ENCODE measurements at places on chromosomes 3 and 15.

GRCh38 chr15:25863111-25863967 is at the start of gene ATP10A:
ATP10A (minus strand) TSS chr15:25863327; CDS start chr15:25863096, 231 bp downstream.
- DNase-seq = no peak

DNA sequence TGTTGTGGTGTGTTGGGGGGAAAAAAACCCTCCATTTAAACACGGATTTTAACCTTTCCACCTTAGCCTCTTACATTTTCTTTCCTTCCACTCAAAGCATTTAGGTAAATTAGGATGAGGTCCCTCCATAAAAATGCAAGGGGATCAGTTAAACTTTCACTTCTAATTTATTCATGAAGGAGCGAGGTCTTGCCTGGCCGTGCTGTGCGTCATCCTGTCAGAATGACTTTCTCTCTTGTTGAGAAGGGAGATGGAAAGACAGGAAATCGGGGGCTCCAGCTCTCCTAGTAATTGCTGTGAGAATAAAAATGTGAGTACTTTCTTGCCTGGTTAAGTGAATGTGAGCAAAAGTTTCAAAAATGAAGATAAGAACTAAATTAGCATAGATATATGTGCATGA is 962.3 kb upstream of the NR2F2 start:
- DNase-seq = no peak

DNA sequence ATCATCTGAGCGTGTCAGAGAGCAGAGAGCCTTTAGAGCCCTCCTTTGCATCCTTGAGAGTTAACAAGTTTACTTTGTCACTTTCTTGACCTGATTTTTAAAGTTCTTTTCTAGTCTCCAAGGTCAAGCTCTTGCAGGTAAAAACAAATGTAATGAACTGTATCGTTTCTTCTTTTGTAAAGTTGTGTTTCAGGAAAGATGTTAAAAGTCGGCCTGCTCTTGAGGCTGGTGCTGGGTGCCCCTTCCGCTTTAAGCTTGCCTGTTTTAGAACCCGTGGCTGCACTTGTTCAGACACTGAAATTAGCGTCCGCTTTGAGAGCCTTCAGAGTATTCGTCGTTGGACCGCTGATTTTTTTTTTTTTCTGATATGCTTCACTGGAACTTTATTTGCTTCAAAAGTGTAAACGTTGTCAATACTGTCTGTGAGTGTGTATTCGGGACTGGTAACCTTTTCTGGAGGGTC is 52.6 kb upstream of the ULK4 start:
- DNase-seq = peak; percentile 47

DNA sequence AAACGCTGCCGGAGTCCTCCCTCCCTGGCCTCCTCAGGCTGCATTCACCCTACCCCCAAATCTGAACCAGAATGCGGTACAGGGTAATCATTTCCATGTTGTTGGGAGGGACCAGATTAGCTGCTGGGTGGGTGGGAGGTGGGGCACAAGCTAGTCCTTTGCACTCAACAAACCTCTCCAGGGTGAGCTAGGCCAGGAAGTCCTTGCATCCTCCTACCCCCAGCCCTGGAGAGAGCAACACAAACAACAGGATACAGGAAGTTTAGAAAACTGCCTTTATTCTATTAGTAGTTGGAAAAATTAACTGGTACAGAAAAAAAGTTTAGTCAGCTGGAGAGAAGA is 702 bp upstream of the GPX1 start:
- DNase-seq = no peak

- no peak for DNase-seq
Observed at GRCh38 chr3:130960139-130960795, 66.4 kb downstream of the ASTE1 start.

GRCh38 chr3:58474348-58474911 is 17.5 kb upstream of the KCTD6 start:
- peak; percentile 24 for DNase-seq

DNA sequence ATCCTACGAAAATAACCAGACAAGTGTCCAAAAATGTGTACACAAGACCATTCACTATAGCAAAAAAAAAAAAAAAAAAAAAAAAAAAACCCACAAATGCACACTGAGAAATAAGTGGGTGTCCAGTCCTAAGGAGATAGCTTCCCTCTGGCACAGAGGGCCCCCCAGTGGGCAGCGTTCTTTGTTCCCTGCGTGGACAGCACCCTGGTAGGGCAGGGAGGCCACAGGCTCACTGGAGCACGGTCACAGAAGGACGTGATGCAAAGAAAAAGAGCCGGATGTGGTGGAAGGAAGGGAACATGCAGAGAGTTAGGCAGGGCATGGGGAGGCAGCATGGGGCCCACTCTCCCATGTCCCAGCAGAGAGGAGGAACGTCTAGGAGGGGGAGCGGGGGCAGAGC is 210.7 kb upstream of the NSMCE3 start:
- no peak for DNase-seq

DNA sequence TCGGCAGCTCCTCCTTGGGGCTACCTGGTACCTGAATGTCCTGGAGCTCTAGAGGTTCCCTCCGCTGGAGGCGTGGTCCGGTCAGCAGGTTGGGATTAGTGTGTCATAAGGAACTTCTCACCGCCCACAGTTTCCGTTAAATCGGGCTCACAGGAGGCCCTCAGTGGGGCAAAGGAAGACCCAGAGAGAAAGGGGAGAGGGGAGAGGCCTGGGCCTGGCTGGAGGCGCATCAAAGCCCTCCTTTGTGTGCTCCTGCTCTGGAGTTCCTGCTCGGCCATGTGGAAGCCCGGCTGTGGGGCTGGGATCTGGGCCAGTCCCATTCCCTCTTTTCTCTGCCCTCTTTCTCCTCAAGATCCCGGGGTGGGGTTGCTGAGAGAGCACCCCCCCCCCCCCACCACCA is at the start of gene RLBP1:
RLBP1 (minus strand) TSS at position 37 of the 400 bp plus-strand sequence. CDS start 2,604 bp downstream, outside the sequence.
- no peak for DNase-seq

GRCh38 chr3:50264383-50264963 is 4.5 kb upstream of the SEMA3B start:
- DNase-seq = no peak

GRCh38 chr3:156978481-156978961 is 152.4 kb downstream of the LEKR1 start:
- DNase-seq = no peak

GRCh38 chr3:168604767-168605166 is 509.0 kb upstream of the GOLIM4 start:
- no peak for DNase-seq

GRCh38 chr3:107913701-107914100 is 177.1 kb downstream of the CD47 start:
- peak; percentile 9 for DNase-seq

GRCh38 chr3:5006755-5007202 is 27.5 kb downstream of the BHLHE40 start:
- no peak for DNase-seq

GRCh38 chr15:80159811-80160569 is 7.2 kb downstream of the FAH start:
- DNase-seq = no peak

DNA sequence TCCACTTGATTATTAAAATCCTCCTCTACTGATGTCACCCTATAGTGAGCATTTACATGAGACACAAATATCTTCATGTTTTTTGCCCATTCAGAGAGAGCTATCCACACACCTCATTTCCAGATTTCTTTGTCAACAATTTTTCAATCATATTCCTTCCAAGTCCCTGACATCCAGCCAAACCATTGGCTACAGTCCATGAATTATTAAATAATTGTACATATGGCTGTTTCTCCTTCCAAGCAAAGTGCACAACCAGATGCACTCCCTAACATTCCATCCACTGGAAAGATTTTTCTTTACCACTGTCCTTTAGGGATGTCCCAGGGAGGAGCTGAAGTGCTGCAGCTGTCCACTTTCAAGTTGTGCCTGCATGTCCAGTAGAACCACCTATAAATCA is 328.0 kb upstream of the MDFIC2 start:
- DNase-seq = no peak

DNA sequence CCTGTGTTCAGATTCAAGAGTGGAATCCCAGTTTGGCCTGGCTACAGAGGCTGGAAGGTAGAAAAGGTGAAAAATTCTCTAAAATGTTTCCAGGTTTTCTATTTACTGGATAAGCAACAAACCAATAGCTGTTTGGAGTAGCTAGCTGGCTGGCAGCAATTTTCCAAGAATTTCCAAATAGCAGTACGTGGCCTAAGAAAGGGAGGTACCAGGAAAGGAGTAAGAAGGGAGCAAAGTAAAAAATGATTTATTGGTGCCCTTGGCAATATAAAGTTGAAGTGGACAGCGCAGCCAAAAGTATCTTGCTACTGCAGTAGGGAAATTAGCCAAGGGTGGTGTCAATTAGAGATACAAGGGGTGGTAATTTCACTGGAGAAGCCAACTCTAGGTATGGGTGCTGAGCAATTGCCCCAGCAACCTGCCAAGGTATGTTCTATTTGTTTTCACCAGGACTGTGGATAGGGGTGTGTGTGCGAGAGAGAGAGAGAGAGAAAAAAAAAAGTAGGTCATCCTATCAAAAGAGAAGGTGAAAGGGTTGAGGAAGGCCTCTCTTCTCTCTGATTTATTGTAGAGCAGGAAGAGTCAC is 40.8 kb upstream of the THBS1 start:
- DNase-seq = no peak

- no peak for DNase-seq
Observed at GRCh38 chr3:45565342-45565741, 29.2 kb upstream of the LIMD1 start.

GRCh38 chr3:145145461-145145860 is 1015.5 kb downstream of the PLOD2 start:
- no peak for DNase-seq

DNA sequence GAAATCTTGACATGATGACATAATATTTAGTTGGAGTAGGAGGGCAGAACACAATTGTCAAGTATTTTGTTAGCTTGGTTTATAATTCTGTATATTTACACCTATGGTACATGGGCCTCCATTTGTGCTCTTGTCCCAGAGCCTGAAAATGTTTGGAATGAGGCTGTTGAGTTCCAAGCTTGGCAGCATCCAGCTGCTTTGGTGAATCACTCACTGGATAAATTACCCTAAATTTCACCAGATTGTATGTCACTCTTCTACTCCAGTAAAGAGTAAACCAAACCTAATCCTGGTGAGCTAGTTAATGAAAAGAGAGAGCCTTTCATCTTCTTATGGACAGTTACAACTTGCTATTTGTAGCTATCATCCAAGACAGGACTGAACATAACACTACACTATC is 928.7 kb downstream of the DIPK2A start:
- DNase-seq = no peak

DNA sequence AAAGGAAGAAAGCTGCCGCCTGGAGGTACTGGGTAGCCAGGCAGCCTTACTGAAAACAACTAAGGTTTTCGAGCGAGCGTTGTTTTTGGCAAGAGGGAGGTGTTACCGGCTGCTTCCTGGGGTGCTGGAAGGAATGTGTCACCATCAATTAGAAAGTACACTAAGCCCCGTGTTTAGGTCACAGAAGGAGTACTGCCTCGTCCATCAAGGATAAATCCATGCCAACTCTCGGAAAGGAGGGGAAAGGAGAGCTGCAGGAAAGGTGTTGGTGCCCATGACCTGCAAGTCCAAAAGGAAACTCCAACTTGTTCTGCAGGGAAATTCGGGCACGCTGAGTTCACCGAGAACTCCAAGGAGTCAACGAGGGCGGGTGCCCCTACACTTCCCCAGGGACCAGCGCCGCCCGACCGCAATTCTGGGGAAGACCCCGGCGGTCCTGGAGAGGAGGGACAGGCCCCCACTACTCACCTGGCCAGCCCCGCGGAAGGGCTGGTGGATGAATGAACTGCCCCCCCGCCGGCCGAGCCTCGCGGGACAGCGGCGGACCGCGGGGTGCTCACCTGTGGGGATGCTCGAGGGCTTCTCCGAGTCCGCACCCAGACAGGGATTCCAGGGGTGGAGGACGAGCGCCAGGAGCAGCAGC is 542 bp downstream of the PLOD2 start:
- no peak for DNase-seq

- no peak for DNase-seq
Observed at GRCh38 chr15:77838595-77838994, 205.9 kb upstream of the LINGO1 start.

- DNase-seq = no peak
Observed at GRCh38 chr3:127887321-127887720, 27.7 kb upstream of the KBTBD12 start.

GRCh38 chr15:100348578-100348977 is 6.8 kb upstream of the ADAMTS17 start:
- no peak for DNase-seq

- DNase-seq = no peak
Observed at GRCh38 chr3:182970811-182971418, 9.4 kb downstream of the DCUN1D1 start.

DNA sequence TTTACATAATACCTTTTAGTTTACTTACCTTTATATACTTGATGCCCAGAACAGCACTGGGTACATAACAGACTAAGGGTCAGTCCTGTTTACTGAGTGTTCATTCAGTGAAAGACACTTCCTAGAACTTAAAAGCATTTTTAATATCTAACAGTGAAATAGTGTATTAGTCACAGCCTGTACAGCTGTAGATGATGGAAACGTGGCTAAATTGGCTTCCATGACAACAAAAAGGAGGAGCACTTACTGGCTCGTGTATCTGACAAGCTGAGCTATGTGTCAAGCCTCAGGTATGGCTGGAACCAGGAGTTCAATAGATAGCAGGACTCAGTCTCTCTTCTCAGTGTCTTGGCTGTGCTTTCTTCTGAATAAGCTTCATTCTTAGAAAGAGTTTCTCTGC is 40.2 kb downstream of the CMTM8 start:
- DNase-seq = no peak

GRCh38 chr15:66401130-66402021 is 14.7 kb downstream of the MAP2K1 start:
- no peak for DNase-seq

- no peak for DNase-seq
Observed at GRCh38 chr3:106135451-106136160, 266.8 kb upstream of the CBLB start.

DNA sequence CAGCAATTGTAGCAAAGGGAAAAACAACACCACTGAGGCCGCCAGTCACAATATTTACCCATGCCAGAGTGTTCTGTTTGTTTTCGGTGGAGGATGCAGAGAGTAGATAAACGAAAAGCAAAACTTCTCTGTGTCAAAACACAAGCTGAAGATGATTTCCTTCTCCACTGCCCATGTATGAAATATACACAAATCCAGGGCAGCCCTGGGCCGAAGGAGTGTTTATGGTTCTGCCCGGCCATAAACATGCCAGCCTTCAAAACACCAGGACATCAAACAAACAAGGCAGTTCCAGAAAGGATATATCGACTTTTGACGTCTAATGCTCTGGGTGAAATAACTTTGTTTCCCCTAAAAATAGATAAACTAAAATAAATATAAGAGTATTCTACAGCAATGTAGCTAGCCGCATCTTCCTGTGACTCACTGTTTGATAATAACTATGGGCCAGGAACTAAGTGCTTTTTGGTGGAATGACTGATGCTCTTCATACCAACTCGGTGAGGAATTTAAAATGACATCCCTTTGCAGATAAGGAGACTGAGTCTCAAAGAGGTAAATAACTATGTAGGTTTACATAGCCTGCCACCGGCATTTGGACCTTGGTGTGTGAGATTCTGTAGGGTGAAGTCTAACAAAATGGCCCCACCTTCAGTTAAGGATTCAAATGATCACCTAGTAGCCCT is 82.8 kb downstream of the MAGI1 start:
- DNase-seq = no peak

- DNase-seq = no peak
Observed at GRCh38 chr3:123997543-123997942, 5.6 kb upstream of the ROPN1 start.

All from AML-193 (cell line).